Skin of body (tissue), 3 donors: ENCODE measurements at places on chromosomes 1 and 21. TPM values are rescaled to one million over a fixed set of nuclear protein-coding genes. Genes with fewer than 3 reads are reported as not detected.
A peak's percentile ranks its signal among the peaks of the same experiment; 100 is the strongest.

DNA sequence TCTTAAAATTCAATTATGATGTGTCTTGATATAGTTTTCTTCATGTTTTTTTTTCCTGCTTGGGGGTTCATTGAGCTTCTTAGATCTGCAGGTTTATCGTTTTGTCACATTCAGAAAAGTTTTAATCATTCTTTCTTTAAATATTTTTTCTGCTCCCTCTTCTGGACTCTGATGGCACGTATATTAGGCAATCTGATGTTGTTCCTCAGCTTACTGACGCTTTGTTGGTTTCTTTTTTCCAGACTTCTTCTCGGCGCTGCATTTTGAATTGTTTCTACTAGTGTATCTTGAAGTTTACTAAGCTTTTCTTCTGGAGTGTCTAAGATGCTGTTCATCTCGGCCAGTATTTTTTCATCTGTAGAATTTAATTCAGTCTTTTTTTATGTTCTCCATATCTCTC lies 44.8 kb upstream of the FMOD start:
- DNase-seq = no peak

PALMD gene
- total RNA-seq = 58.0 TPM

DNA sequence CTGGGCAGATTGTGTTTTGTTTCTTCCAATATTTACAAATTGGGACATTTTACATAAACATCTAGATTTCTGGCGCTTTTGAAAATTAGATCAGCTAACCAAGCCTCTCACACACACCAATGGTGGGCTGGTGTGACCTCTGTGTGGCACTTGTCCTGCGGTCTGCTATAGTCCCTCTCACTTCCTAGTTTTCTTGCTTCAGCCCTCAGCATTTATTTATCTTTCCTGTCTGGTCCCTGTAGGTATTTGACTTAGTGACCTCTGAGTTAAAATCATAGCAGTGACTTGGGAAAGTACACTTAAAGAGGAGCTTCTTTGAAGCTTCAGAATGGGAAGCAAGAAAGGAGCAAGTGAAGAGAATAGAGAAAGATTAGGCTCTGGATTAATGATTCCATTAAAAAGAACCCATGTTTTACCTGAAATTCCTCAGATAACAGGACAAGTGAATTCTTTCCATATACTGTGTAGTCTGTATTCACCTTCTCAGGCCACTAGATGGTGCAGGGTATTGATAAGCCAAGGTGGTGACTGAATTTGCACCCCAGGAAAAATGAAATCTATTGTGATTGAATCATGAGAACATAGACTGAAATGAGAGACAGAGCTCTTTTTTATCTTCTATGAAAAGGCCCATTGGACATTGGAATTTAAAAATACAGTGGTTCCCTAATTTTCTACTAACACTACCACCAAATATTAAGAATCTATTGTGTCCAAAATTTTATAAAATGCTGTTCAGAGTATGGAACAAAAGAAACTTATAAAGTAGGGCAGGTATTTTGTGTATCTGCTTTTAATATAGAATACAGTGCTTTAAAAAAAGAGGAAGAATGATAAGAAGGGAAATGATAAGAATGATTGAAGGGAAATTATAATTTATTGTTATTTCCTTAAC lies 7.1 kb upstream of the DIPK1A start:
- no peak for DNase-seq

HOOK1 gene
- total RNA-seq = 13.3 TPM

MFN2 gene
- total RNA-seq = 30.7 TPM

- no peak for DNase-seq
Observed at GRCh38 chr1:42158189-42158588, 5.0 kb downstream of the GUCA2B start.

MYOC gene
- total RNA-seq = 0.30 TPM

IFI16 gene
- total RNA-seq = 56.7 TPM

DNA sequence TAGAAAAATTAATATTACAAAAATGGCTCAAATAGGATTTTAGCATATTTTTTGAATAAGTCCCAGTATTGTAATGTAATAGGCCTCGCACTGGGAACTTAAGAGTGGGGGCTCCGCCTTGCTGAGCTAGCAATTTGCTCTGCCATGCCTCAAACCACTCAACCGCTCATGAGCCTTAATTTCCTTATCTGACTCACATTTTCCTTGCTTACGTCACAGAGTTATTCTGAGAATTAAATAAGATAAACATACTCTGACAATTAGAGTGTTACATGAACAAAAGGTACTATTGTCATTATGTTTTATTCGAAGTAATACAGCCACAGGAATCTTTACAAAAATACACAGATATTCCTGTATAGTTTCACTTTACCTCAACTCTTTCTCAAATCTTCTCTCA lies 108.1 kb downstream of the SLC44A5 start:
- no peak for DNase-seq

- peak; percentile 47 for DNase-seq
Observed at GRCh38 chr1:31531177-31531999, 44.9 kb upstream of the TINAGL1 start.

SLC27A3 gene
- 25.0 TPM for total RNA-seq

DNA sequence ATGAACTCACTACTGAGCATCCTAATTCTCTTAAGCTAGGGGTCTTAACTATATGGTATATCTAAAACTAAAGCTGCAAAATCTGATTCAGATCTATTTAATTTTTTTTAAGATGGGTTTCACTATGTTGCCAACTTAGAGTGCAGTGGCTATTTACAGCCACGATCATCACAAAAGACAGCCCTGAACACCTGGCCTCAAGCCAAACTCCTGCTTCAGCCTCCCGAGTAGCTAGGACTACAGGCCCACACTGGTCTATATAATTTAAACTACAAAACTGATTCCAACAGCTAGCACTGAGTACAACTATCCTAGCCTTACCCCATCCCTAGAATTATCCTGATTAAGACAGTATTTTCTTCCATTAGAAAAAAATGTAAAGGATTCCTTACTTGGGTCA lies 37.1 kb downstream of the EIF4G3 start:
- no peak for DNase-seq

- DNase-seq = no peak
Observed at GRCh38 chr1:154548028-154548427, 10.4 kb downstream of the UBE2Q1 start.

GRCh38 chr1:156075162-156075561 lies 7.1 kb downstream of the MEX3A start:
- no peak for DNase-seq

DNA sequence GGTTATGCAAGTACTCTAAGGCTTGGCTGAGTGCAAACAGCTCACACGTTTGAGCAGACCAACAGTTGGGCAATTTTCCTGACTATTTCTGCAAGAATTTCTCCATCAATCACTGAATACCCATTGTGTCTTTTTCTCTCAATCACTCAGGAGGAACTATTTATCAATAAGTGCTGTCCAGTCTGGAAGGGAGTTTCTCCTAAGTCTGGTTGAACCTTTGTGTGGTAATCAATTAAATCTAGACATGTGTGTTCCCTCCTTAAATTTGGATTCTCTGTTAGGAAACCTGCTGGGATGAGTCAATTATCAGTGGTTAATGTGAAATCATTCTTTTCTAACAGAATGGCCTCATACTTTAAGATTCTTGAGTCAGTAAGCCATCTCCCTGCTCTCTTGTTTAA lies 6.8 kb upstream of the AADACL3 start:
- DNase-seq = no peak

NMNAT2 gene
- total RNA-seq = 0.79 TPM

GRCh38 chr1:63674238-63674864 lies 81.1 kb downstream of the PGM1 start:
- peak; percentile 59 for DNase-seq

CTBS gene
- total RNA-seq = 8.0 TPM

SPATA21 gene
- total RNA-seq = not detected

- DNase-seq = no peak
Observed at GRCh38 chr1:13687151-13687715, 12.8 kb upstream of the PRDM2 start.

DNA sequence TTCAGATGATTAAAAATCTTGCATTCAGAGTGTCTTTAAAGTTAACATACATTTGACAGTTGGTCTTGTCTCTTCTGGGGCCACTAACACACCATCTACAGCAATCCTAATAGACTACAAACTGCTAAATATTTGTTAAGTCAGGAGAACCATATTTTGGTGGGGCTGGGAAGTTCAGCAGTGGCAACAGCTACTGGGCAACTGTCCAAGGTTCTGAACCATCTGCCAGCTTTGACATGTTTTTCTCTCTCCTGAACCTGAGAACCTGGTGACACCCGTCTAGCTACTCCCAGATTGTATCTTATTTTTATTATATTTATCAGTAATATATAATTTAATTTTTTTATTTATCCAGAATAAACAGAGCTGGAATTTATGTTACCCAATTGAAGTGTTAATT lies 199.0 kb upstream of the DPYD start:
- DNase-seq = no peak

APP gene
- 257 TPM for total RNA-seq

- no peak for DNase-seq
Observed at GRCh38 chr1:31487143-31487542, 74.1 kb downstream of the SERINC2 start.

DNA sequence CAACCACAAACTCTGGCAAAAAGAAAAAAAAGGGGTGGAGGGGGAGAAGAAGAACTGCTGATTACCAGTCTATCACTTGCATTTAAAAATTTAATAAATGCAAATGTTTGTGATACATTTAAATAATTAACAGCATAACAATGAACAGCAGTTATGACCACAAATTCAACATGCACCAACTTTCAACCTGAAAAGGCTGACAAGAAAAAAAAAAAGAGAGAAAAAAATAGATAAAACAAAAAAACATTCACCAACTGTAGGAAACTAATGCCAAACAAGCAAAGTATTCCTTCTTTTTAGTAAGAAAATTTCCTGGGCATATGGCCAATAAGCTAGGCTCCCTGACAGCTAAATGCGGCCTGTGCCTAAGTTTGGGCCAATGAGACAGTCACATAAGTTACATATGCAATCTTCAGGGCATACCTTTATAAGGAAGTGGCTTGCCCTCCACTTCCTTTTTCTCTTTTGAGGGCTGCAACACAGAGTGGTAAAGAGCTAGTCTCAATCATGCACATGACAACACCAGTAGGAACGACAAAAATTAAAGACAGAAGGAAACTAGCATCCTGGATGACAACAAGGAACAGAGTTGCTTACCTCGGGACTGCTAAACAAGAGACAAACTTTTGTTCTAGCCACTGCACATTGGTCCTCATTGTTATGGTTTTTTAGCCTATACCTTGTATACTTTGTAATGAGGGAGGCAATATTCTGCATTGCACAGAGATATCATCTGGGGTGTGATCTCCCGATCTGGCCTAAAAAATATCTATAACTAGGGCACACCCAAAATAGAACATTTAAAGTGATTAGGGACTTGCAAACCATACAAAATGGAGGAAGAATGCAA lies 24.2 kb upstream of the PHTF1 start:
- peak; percentile 1 for DNase-seq

REN gene
- 0.30 TPM for total RNA-seq

DNA sequence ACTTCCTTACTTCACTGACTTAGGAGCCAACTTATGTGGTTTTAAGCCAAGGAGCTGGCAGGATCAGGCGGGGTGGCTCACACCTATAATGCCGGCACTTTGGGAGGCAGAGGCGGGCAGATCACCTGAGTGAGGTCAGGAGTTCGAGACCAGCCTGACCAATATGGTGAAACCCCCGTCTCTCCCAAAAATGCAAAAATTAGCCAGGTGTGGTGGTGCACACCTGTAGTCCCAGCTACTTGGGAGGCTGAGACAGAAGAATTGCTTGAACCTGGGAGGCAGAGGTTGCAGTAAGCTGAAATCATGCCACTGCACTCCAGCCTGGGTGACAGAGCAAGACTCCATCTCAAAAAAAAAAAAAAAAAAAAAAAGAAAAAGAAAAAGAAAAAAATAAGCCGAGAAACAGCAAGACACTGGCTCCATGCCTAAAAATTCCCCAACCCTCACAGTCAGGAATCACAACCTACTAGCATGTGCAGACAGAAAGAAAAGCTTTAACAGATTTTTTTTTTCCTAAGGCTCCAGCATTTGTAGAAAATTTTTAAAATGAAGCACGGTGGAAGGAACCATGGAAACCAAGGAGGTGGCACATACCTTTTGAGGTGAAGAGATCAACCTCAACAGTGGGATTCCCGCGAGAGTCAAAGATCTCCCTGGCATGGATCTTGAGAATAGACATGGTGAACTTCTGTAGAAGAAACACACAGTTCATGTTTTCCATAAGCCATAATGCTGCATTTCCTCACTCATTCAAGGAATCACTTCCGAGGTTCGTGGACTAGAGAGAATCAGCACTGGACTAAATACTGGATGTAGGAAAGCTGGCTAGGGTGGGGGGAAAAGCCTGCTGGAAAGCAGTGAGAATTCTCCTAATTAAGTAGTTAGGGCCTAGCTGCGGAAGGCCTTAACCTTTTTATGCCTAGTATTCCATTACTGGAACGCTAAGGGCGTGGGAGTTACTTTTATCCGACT lies 4.0 kb downstream of the ENO1 start:
- DNase-seq = no peak

FAM78B gene
- total RNA-seq = 1.5 TPM

DNA sequence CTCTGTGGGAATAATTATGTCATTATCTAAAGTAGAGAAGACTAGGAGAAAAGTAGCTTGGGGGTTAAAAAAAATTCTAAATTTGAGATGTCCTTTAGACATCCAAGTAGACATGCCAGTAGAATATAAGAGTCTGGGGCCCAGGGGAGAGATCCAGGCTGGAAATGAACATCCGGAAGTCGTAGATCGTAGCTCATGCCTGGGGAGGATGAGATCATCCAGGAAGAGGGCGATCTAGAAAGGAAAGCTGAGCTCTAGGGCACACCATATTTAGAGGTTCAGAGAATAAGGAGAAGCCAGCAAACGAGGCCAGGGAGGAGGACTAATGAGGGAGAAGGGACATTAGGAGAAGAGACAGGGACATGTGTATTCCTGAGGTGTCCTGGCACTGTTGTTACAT lies 12.2 kb downstream of the NGF start:
- DNase-seq = peak; percentile 61

DNA sequence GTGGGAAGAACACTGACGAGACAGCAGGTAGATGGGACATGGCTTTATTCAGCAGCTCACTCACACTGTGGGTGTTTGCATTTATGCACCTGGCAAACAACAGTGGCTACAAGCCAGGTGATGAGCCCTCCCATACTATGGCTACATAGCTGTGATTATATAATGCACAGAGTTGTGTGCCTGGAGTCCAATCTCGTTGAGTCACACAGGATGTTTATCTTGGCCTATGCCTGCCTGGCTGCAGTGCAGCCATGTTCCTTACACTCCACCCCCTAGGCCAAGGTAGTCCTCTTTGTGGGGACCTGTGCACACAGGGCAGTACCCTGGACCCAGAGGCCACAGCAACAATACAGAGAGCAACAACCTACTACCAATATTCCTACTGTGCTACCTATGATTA lies 1643.8 kb downstream of the MRPL39 start:
- no peak for DNase-seq

BARHL2 gene
- not detected for total RNA-seq

DNA sequence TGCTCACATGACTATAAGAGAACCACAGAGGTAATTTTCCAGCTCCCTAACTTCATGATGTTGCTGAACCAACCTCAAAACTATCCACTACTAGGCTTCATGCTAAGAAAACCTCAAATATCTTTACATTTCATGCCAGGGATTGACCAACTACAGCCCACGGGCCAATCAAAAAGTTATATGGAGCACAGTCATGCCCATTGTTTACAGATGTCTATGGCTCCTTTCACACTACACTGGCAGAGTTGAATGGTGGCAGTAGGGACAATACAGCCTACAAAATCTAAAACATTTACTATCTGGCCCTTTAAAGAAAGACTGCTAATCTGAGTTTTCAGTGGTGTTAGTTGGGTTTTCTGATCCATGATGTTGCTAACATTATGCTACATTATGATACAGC lies 154.8 kb downstream of the TM2D1 start:
- DNase-seq = no peak

OR2W3 gene
- total RNA-seq = 1.8 TPM

RASAL2 gene
- 15.9 TPM for total RNA-seq
